ENCODE measurements at places on chromosomes 5 and 9.
A peak's percentile ranks its signal among the peaks of the same experiment; 100 is the strongest.

DNA sequence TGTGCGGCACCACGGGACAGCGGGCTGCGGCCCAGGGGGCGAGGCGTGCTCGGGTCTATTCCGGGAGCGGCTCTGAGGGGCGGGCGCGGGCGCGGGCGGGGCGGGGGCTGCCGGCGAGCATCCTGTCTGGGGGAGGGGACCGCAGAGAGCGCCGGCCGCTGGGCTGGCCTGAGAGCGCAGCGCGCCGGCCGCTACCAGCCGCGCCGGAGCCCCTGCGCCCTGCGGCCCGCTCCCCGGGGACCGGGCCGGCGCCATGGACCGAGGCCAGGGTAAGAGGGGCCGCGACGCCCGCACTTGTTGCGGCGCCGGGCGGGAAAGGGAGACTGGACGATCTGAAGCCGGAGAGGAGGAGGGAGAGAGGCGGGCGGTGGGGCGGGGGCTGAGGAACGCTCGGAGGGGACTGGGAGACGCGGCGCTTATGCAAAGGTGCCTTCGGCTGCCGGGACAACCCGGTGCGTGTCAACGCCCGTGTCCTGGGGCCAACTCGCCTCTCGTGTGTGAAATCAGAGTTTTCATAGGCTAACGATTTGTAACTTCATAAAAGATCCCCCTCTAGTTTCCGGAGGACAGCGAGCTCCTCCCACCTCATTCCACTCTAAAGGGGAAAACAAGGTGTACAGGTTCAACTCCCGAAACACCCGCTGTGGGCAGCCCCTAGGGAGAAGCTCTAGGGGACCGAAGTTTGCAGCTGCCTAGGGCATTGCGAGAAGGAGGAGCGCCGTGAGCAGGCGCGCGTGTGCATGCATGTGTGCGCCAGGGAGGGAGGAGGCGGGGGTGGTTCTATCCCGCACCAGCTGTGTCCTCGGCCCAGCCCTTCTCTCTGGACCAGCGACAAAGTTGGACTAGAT lies at the start of gene AFAP1L1:
TSS of gene AFAP1L1 (plus strand) at position 144 of the 848 bp plus-strand sequence. CDS start at position 254, 110 bp downstream.
- no peak for DNase-seq

- DNase-seq: no peak
These were observed 73.9 kb downstream of the RORB start for GRCh38 chr9:74570879-74571512.

GRCh38 chr5:61327760-61328753 lies 4.0 kb upstream of the ZSWIM6 start:
- DNase-seq: peak; percentile 41

DNA sequence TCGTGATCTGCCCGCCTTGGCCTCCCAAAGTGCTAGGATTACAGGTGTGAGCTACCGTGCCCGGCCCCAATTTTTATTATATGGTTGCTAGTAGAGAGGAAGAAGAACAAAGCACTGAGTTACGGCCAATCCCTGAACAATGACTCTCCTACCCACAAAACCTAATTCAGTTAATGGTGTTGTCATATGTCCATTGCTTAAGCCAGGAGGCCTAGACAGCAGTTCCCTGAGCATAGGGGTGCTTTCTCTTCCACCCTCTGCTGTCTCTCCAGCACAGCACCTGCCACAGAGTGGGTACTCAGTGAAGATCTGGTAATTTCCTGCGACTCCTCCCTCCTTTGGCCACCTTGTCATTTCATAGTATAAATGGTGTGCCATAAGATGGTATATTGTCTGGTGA lies 21.4 kb upstream of the LTC4S start:
- DNase-seq: no peak

DNA sequence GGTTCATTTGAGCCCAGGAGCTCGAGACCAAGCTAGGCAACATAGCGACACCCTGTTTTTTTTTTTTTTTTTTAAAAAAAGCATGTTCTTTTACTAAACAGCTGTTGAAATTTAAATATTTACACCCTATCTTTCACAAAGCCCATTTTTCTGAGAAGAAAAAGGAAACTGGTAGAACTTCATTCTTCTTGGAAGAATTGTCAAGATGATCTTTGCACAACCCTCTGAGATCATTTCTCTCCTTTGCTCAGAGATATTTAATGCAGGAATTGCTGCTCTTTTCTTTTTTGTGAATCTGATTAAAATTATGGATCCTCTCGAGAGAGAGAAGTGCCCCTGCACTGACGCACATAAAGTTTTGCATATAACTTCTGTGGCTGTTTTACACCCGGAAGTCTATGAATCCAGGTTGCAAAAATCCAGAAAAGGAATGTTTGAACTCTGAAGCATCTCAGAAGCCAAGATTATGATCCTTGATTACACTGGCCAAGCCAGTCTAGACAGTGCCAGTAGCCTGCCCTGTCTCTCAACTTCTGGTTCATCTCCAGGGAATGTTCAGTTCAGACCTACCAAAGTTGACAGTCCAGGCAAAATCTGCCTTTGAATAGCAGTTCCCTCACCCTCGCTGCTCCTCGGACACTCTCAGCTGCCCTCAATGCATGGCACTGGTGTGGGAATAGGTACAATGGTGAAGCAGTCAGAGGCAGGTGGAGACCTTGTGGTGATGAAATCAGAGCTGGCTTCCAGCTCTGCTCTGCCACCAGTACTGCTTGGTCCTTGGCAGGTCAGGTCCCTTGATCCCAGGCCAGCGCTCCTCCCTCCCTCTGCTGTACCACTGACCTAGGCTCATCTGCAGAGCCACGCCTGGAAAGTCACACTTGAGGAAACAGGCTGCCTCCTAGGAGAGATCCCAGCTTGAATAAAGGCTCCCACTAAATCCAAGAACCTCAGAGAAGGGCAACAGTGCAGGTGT lies 13.3 kb upstream of the SLC31A2 start:
- DNase-seq: no peak

DNA sequence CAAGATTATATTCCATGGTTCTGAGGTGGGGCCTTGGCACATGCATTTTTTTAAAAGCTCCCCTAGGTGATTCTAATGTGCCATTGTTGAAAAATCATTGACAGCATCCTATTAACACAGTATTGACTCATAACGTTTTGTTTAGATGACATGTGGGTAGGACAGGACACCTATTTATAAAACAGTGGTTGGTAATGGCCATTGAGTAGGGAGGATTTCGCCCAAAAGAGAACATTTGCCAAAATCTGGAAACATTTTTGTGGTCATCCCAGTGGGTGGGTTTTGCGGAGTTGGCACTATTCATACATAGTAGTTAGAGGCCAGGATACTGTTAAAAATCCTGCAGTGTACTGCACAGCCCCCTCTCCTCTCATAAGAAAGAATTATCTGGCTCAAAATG lies 6.4 kb upstream of the CHD1 start:
- no peak for DNase-seq

DNA sequence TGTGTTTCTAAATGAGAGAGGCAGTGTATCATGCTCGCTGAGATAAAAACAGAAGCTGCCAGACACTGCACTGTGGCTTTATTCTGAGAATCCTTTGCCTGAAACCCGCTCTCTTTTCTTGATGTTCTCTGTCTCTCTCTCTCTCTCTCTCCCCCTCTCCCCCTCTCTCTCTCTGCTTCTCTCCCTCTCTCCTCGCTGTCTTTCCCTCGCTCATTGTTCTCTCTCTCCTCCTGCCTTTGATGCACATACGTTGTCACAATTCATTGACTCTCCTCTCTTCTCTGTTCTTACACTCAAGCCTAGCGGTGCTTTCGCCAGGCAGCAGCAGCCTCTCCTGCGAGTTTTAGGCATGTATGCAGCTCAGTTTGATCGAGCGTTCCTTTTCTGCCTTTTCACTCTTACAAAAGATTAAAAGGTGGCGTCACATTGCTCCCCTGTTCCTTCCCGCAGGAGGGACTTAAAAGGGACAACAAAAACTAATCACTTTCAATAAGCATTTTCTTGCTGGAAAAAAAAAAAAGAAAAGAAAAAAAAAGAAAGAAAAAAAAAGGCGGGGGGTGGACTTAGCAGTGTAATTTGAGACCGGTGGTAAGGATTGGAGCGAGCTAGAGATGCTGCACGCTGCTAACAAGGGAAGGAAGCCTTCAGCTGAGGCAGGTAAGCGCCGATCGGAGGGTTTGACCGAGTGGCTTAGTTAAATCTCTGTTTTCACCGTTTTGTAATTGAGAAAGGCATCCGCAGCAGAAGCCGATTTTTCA lies 717.9 kb upstream of the WWC1 start:
- no peak for DNase-seq

GRCh38 chr5:54717870-54718269 lies 200.3 kb downstream of the SNX18 start:
- DNase-seq: no peak

GRCh38 chr5:140372971-140373487 lies 13.0 kb downstream of the SLC4A9 start:
- no peak for DNase-seq

GRCh38 chr9:86636519-86636918 lies 282.3 kb upstream of the TUT7 start:
- DNase-seq: no peak

- DNase-seq: no peak
These were observed 148.3 kb downstream of the CACNA1B start for GRCh38 chr9:138025908-138026307.

DNA sequence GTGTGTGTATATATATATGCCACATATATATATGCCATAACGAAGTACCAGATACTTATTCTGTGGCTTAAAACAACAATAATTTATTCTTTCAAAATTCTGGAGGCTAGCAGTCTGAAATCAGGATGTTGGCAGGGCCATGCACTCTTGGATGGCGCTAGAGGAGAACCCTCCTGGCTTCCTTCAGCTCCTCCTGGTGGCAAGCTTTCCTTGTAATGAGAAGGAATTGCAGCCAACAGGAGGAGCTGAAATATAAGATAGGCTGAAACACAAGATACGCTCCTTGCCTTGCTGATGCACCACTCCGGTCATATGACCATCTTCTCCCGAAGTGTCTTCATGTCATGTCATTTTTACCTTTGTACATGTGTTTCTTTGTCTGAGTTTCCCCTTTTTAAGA lies 368.1 kb upstream of the CTNND2 start:
- no peak for DNase-seq

- no peak for DNase-seq
These were observed 385.5 kb upstream of the MEF2C start for GRCh38 chr5:89268460-89268859.

DNA sequence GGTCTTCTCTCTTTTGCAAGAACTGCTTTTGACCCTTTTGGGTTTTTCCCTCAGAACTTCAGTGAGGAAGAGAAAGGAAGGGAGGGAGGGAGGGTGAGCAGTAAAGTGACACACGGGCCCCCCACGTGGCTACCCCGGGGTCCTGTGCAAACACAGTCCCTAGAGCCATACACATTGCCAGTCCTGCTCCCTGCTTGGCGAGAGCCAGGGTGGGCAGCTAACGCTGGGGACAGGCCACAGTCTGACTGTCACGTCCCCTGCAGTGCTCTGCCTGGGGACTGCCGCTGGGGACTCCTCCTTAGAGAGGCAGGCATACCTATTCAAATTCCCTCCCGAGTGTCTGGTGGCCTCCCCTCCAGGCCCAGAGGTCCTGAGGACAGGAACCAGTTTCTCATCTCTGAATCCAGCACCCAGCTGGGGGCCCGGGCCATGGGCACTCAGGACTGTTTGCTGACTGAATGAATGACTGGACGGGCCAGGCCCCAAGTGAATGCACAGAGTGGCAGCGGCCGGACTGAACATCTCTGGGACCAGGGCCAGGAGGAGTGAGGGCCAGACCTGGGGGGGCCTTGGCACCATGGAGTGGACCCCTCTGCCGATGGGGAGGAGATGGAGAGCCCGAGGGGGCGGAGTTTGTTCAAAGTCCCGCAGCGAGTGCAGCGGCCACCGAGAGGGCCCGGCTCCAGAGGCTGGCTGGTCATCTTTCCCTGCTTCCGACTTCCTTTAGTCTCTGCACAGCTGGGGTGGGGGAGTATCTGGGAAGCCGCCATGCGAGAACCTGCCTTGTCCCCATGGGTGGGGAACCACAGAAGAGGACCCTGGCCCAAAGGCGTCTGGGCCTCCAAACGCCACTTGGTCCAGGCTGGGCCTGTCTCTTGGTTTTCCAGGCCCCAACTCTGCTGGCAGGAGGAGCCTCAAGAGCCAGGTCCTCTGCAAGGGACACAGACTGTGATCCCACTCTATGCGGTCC lies 5.8 kb downstream of the CCDC187 start:
- no peak for DNase-seq

- DNase-seq: no peak
These were observed 3.3 kb downstream of the SETX start for GRCh38 chr9:132351404-132352045.

DNA sequence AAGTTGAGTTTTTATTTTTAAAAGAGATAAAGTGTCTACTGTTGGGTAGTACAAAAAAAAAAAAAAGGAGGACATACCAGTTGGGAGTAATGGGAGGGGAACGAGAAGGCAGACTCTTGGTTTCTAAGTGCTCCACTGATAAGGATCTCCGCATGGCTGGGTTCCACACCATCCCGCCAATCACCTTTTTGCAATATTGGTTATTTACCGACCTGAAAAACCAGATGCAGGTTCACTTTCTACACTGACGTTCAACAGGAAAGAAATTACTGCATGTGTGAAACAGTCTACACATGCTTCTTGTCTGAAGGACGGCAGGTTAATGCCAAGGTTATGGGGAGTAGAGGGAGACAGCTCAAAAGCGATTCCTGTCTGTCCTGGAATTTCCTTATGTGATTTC lies 75.5 kb downstream of the PTPN3 start:
- no peak for DNase-seq

DNA sequence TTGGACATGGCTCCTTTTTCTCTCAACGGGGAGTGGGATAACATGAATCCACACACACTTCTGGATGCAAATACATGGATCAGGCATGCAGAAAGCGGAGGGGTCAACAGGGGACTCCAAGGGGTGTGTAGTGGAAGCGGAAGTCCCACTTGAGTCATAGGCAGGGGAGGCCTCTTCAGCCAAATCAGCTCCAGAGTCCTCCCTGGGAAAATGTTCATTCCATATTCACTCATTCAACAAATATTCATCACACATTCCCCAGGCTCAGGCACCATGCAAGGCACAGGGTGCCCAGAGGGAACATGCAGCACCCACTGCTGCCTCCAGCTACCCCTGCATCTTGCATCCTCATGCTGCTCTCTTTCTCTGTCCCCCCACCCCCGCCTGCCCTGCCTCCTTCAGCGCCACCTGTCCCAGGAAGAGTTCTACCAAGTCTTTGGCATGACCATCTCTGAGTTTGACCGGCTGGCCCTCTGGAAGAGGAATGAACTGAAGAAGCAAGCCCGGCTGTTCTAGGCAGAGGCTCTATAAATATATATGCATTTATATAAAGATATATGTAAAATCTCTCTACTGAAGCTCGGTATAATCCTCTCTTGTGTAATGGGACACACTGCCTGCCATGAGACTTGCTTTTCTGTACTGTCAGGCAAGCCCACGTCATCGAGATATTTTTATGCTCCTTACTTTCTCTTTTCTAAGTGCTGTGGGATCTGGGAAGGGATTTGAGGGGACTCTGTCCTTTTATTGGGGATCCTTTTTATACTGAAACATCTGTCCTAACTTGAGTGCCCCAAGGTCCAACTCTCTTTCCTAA lies 13.6 kb upstream of the AFAP1L1 start:
- DNase-seq: no peak

Data from GM12892 (cell line).